ENCODE measurements at places on chromosomes 2 and 18. TPM values are rescaled to one million over a fixed set of nuclear protein-coding genes. Genes with fewer than 3 reads are reported as not detected.

AGPS gene
- 46.0 TPM for total RNA-seq

SPC25 gene
- total RNA-seq, result 2.8 TPM

PLCD4 gene
- 0.40 TPM for total RNA-seq

- DNase-seq, result no peak
Observed at GRCh38 chr18:55845221-55845620, 257.2 kb upstream of the TCF4 start.

DNA sequence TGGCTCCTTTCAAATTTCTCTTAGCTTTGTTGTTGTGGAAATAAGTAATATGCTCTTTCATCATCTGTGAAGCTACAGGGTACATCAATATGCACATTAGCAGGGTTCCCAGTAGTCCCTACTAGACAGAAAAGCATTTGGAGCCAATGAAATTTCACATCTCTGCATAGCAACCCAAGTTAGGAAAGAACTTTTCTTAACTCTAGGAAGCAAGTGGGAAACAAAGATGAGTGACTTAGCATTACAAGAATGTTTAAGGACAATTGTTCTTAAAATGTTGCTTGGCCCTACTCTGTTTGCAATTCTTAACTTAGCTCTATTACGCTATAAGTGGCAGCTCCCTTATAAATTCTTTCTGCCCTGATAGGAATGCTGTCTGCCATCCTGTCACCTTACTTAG is 39.6 kb downstream of the ZEB2 start:
- peak; percentile 41 for DNase-seq

DNA sequence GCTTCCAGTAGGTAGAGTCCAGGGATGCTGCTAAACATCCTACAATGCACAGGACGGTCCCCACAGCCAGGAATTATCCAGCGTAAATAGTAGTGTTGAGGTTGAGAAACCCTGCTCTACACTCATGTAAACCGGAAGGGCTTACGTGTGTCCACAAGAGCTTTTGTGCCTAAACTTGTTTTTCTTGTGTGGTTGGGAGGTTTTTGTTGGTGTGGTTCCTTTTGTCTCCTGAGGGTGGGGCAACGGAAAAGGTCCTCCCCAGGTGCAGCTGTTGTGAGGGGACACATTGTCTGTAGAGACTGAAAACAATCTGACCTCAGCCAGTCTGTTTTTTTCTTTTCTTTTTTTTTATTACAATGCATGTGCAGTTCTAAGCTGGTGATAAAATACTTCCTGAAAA is 72.7 kb upstream of the MGAT5 start:
- peak; percentile 41 for DNase-seq

LAMA1 gene
- total RNA-seq, result 0.20 TPM

- no peak for DNase-seq
Observed at GRCh38 chr2:132400901-132401240, 15.7 kb upstream of the GPR39 start.

DNA sequence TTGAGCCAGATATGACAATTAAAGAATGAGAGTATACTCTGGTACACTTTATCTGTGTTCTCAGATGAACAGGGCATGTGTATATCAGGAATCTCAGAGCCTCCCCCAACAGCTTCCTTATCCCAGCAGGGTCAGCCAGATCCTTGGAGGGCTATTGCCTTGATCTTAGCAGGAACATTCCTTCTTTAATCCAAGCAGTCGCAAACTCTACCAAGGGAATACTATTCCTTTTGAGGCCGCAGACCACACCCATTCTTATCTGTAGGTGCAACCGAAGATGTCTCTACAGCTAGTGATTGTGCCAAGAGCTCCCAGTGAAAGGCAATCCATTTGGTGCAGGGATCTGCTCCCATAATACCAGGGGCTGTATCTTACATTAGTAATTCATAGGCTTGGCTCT is 118.3 kb upstream of the DOK6 start:
- no peak for DNase-seq

CCDC102B gene
- 17.7 TPM for total RNA-seq

SERPINB3 gene
- not detected for total RNA-seq

OBSL1 gene
- total RNA-seq, result 13.9 TPM

DNA sequence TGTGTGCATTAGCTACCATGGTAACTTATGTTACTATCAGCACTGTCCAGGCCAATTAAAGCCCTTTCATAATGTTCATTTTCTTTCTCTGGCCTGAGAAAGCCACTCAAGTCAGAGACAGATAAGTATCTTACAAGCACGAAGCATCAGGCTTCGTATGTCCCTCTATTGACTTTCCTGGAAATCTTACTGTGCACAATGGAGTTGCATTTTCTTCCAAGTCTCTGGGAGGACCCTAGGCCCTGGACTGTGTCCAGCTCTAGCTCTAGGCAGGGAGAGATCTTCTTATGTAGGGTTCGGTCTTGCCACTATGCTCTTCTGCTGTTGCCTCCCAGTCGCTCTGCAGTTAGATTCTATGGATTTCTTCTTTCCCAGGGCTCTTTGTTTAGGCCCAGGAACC is 40.0 kb upstream of the ITGA6 start:
- DNase-seq, result no peak

- DNase-seq, result no peak
Observed at GRCh38 chr2:58283931-58284330, 42.8 kb upstream of the FANCL start.

DNA sequence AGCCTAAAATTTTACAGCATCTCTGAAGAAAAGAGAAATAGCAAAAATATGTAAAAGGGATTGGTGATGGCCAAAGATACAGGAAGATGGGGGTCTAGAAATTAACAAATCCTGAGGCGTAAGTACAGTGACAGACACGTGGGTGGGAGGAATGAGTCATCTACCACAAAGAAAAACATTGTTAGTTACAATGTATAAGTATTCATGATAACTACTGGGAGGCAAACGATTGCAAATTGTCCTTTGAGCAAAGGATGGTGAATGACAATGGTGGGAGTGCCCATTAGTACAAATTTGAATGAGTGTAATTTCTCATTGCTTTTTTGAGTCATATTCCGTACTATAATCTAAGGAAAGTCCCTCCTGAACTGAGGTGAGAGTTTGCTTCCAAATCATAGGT is 809.0 kb upstream of the FAM98A start:
- DNase-seq, result no peak

DNA sequence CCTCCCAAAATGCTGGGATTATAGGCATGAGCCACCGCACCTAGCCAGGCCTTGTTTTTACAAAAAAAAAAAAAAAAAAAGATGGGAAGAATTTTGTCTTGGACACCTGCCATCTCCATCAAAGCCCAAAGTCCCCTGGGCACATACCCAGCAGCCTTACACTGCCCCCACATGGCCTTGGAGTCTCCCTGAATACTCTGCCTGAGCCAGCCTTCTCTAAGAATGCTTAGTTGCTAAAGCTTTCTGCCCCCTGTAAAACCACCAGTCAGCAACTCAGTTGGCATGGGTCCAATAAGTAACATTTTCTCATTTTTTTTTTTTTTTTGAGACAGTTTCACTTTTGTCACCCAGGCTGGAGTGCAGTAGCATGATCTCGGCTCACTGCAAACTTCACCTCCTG is 40.6 kb downstream of the SPC25 start:
- DNase-seq, result peak; percentile 66

All from lung microvascular endothelial cell (primary cell).